ENCODE measurements at places on chromosomes 13 and 19. TPM values are rescaled to one million over a fixed set of nuclear protein-coding genes. Genes with fewer than 3 reads are reported as not detected.

DNA sequence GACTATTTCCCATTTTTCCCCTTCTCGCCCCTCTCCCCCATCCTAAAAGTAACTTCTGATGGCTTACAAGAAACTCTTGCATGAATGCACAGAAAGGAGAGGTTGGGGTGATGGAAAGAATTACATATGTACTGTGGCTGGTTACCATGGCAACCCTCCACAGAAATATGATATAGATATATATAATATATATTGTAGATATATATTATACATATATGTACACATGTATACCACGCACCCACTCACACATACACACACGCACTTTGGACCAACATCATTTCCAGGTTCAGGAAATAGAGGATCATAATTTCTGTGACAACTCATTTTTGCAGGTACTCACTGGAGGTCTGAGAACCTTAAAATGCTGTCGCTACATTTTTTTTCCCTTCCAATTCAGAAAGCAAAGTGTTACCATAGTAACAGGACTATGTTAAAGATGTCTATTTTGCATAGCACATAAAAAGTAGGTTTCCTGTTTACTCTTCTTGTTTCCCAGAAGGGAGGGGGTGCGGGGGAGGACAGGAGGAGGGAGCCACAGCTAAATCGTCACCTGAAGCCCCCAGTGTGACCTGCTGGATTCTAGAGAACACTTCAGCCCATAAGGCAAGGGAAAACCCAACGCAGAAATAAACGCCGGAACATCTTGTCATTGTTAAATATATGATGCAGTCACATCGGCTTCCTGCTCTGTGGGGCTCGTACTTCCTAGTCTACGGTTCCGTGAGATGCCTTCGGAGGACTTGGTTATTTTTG lies 44.7 kb downstream of the EFNB2 start:
- no peak for DNase-seq

- no peak for DNase-seq
Measured at GRCh38 chr19:55857974-55858373, 21.6 kb downstream of the NLRP4 start.

The NBEA gene
- 3.5 TPM for total RNA-seq

The TJP3 gene
- not detected for total RNA-seq

DNA sequence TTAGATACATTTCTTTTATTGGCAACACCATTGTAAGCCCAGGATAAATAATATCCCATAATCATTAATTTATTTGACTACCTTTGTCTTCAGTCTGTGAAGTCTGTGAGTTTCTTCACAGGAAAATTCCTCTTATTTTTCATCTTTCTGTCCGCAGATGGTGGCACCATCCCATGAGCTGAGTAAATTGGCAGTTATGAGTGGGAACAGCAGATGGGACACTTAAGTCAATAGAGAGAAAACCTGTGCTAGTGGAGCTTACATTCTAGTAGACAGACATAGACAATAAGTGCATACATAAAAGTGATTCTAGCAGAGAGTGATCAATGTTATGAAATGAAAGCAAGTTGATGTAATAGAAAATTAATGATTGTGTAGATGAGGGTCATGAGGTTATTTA lies 638.2 kb upstream of the MIR17HG start:
- DNase-seq = no peak

The PIK3R2 gene
- 30.9 TPM for total RNA-seq

The ZNF382 gene
- 10.4 TPM for total RNA-seq

DNA sequence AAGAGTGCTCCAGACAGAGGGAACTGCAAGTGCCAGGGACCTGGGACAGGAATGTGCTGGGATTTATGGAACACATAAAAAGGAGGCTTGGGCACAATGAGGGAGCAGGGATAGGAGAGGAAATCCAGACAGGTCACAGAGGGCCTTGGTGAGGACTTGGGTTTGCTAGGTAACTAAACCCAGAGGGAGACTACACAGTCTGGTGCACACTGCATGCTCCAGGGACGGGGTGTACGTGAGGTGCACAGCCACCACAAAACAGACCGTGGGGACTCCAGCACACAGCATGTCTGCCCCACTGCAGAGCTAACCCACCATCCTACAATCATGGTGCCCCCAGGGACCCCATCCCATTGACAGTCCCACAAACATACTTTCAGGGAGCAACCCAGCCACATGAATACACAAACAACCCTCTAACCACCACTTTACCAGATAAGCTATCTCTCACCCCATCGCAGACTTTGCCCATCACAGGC lies 5.5 kb upstream of the ZFP36 start:
- DNase-seq = no peak

The FFAR2 gene
- not detected for total RNA-seq

GRCh38 chr13:44063881-44064280 lies 184.2 kb downstream of the LACC1 start:
- no peak for DNase-seq

The VSTM1 gene
- total RNA-seq = not detected

DNA sequence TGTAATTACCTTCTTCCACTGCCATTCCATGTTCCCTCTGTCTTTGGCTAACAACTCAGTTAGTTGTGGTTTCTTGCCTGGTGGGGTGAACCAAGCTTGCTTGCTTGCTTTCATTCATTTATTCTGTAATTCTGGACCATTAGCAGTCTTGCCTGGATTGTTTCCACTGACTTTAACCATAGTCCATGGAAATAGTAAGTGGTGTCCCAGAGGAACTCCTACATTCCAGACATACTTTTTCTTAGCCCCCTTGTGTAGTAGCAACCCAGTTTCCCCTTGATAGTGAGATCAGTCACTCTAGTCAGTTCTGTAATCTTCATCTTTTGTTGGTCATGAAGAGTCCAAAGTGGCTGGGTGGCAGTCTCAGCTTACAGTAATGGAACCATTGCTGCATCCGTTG lies 23.2 kb downstream of the PDS5B start:
- no peak for DNase-seq

DNA sequence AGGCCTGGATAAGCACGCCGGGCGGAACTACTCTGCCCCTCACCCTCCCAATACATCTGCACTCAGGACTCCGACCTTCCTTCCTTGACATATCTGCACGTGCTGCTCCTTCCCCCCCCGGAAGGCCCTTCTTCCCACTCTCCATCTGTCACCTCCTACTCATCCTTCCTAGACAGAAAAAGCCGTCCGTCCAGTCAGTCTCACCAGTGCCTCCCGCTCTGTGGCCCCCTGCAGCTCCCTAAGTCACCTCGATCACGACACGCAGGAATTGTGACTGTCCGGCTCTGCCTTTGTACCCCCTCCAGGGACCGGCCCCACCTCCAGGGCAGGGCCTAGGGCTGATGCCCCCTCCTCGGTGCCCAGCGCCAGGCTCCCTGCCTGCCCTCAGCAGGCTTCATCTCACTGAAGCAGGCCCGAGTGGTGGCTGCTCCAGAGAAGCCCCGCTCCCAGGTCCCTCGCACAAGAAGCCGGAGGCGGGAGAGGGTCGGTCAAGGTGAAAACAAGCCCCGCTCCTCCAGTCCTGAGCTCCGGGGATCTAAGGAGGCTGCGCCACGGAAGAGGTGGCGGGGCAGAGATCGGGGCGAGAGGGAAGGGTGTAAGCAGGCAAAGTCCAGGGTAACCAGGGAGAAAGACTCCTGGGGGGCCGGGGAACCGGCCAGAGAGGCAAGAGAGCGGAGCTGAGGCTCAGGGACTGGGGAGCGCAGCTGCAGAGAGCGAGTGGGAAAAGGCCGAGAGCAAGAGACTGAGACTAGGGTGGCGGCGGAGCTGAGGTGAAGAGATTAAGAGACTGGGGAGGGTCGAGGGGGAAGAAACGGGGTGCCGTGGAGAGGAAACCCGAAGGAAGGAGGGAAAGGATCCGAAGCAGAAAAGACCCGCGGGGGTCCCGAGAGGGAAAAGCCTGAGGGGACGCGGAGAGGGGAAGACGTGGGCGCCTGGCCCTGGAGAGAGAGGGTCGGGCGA lies 1.1 kb downstream of the PPP6R1 start:
- DNase-seq = no peak

- no peak for DNase-seq
Measured at GRCh38 chr13:51361106-51361505, 21.6 kb downstream of the SERPINE3 start.

- no peak for DNase-seq
Measured at GRCh38 chr13:63983366-63983765, 2567.7 kb upstream of the PCDH20 start.

- DNase-seq = no peak
Measured at GRCh38 chr19:30011051-30011578, 69.1 kb downstream of the URI1 start.

The CEACAM20 gene
- total RNA-seq = not detected

The MAST3 gene
- total RNA-seq = 3.0 TPM

DNA sequence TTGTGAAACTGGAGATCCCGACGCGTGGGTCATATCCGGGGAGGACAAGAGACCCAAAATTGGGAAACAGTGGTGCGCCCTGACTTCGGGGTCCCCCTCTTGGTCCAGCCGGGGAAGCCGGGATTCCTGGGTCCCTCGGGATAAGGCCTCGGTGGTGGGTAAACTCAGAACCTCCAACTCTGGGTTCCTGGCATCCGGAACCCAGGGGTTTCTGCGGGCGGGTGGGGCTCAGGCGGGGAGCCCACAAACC lies 688 bp downstream of the ZFP36 start:
- no peak for DNase-seq

- no peak for DNase-seq
Measured at GRCh38 chr13:97347255-97347932, 86.6 kb upstream of the RAP2A start.

DNA sequence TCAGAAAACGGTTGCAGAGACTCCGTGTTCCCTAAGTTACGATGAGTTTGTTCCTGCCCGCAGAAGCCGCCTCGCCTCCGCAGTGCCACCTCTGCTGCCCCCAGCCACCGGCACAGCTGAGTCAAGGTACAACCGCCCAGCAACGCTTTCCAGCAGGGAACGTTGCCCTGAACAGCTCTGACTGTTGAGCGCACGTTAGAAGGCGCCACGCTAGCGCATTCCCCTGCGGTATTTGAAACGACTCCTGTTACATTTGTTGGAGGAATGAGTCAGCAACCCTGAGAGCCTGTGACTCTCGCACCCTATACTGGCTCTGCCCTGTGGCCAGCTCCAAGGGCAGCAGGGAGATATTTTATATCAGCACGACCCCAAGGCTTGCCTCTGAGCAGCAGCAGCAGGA lies 302.8 kb downstream of the TEX29 start:
- DNase-seq = no peak

The ZNF726 gene
- total RNA-seq = 4.5 TPM

Measured in fibroblast of villous mesenchyme (primary cell).